ENCODE measurements at places on chromosomes 12 and 14.

DNA sequence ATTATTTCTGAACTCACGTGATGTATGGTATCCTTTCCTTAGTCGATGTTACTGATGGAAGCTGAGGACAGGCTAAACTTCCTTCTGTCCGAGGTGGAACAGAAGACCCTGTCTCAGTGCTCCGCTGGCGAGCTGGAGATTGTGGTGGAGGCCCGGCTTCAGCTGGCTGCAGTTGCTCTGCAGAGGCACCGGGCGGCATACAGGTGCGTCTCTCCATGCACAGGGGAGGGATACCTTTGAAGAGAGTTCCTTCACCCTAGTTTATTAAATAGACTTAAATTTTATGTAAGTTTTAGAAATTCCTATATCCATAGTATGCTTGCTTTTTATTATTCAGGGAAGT, 186.7 kb upstream of the NEDD1 start:
- no peak for DNase-seq

GRCh38 chr12:87642245-87642644, 387.0 kb downstream of the C12orf50 start:
- DNase-seq = no peak

DNA sequence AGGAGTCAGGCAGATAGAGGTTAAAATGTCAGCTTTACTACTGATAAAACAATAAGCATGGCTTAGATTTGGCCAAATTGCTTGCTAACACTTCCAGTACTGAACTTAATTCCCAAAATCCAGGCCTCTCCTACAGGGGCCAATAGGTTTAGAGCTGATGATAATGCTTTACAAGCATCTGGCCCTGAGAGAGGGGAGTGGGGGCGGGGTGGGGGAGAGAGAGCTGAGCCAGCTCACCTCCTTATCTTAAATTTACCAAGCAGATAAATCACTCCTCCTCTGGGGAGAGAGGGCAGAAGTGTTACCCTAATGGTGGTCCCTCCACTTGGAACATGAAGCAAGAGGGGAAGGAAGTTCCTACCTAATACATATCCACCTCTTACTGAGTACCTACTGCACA, 182.2 kb upstream of the CRY1 start:
- no peak for DNase-seq

DNA sequence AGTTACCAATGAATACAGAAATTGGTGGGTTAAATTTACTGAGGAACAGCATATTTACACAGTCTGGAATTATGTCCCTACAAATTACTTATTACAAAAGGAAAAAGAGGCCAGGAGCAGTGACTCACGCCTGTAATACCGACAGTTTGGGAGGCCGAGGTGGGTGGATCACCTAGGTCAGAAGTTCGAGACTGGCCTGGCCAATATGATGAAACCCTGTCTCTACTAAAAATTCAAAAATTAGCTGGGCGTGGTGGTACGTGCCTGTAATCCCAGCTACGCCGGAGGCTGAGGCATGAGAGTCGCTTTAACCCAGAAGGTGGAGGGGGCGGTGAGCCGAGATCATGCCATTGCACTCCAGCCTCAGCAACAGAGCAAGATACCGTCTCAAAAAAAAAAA, 52.6 kb downstream of the HECTD1 start:
- DNase-seq = peak; percentile 6

DNA sequence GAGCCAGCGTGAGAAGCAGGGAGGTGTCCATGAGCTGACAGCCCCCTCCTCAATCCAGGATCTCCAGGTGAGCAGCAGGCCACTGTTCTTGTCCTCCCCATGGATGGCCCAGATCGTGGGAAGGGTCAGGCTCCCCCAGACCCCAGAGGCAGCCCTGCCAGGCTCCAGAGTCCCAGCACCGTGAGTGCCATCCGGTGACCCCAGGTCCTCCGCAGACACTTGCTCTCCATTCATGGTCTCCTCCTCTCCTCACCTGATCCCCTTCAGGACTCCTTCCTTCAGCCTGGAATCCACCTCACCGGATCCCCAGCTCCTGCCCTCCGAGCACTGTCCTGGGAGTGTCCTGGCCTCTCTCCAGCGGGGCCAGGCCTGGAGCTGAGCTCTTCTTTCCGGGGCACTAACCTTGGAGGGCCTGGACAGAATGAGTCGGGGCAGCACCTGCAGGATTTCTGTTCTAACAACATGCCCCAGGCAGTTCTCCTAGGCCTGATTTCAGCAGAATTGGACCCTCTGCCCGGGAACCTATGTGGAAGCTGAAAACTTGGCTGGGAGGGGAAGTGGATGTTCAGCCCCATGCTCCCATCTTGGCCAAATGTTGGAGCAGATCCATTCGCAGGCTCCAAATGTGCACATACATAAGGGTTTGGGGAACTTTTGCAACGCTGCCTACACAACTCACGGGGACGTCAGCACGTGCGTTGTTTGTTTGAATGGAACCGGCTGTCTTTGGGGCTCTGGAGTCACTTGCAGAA, 341.6 kb upstream of the SFSWAP start:
- no peak for DNase-seq

- DNase-seq = no peak
These were observed 72.2 kb downstream of the ST8SIA1 start for GRCh38 chr12:22262309-22262708.

DNA sequence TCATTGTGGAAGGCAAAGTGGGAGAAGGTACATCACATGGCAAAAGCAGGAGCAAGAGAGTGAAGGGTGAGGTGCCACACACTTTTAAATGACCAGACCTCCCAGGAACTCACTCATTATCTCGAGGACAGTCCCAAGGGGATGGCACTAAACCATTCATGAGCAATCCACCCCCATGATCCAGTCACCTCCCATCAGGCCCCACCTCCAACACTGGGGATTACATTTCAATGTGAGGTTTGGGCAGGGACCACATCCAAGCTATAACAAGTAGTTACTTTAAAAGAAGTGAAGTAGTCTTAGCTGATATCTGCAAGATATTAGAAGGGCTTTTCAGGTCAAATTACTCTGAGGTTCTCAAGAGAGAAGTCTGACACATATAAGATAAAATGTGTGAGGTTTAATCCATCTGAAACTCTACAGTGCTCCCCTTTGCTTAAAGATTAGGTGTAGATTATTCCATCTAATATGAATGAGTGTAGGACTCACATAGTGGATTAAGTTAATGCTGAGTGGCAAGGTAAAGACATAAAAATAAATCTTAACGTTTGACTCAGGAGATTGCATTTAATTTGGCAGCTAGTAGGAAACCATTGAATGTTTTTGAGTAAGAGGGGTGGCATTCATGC, 130.8 kb downstream of the TMX1 start:
- peak; percentile 40 for DNase-seq

DNA sequence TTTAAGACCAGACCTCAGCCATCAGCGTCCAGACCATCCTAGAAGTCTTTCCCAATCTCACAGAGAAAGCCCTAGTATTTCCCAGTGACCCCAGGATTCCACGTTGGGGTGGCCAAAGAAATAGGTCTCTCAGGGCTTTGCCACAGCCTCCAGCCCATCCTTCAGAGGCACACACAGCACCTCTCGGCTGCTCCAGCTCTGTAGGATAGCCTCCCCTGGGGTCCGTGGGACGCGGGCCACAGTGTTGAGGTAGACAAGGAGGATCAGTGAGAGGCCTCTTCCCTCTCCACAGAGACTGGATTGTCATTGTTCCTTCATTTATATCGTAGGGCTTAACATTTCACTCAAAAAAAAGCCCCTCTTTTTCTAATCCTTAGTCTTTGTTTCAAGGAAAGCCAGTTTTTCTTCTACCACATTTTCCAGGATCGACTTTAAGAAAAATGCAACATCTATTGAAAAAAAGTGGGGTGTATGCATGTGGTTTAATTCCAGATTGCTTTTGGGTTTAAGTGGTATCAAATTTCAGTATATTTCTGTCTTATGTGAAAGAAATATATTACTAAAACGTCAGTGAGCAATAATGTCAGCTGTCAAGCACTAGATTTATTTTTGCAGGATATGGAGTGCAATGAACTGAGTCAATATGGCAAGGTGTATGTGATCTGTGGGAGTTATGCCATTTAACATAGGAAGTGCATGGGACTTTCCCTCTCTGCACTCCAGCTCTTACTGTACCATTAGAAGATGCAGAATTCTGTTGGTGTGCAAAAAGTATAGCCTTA, 187.5 kb downstream of the MSRB3 start:
- no peak for DNase-seq

DNA sequence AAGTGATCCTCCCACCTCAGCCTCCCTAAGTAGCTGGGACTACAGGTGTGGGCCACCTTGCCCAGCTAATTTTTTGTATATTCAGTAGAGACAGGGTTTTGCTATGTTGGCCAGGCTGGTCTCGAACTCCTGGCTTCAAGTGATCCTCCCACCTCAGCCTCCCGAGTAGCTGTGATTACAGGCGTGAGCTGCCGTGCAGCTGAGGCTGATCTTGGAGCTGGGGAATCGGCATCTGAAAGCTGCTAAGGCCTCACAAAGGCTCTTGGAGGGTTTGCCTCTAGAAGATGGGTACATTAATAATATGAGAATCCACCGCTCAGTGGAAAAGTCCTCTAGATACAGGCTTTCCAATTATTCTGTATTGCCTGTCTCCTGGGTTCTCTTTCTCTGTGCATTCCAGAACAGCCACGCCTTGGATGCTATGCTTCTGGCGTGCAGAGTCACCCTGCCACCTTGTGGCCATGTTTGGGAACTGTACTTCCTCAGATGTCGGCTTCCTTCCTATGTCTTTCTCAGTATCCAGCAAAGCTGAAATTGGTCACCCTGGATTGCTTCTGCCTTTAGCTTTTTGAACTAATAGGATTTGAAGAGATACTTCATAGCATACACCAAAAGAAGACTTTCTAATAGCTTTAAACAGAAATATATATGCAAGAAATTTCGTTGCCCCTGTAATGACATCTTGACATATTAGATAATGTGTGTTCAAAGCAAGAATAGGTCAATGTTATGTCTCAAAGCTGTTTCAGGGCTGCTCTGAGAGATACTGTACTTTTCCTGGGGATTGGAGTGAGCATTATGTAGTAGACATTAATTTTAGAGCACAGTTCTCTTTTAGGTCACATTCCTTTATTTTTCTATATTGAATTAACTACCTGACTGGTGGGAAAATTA, 75.4 kb downstream of the SNAPC1 start:
- peak; percentile 76 for DNase-seq

DNA sequence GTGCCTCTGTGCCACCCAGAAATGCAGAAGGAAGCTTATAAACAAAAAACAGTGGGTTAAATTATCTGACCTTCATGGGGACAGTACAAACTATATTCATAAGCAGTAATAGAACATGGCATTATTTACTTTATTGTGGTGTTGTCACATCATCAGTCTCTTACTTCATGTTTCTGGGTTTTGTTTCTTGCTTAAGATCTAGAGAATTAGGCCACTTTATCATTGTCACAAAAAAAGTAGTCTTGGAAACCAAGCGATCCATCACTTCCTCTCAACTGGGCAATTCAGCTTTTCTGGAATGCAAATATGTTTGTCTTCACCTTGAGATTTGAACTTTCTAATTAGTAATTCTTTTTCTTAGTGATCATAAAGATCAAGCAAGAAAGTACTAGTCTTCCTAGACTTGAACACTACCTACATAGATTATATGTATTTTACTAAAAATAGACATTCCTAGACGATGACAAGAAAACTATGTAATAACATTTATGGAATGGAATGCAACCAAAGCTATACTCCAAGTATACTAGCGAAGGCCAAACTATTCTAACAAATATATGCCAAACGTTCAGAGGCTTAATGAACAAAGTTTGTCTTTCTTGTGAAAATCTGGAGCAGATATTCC, 363.4 kb downstream of the DAD1 start:
- peak; percentile 42 for DNase-seq

DNA sequence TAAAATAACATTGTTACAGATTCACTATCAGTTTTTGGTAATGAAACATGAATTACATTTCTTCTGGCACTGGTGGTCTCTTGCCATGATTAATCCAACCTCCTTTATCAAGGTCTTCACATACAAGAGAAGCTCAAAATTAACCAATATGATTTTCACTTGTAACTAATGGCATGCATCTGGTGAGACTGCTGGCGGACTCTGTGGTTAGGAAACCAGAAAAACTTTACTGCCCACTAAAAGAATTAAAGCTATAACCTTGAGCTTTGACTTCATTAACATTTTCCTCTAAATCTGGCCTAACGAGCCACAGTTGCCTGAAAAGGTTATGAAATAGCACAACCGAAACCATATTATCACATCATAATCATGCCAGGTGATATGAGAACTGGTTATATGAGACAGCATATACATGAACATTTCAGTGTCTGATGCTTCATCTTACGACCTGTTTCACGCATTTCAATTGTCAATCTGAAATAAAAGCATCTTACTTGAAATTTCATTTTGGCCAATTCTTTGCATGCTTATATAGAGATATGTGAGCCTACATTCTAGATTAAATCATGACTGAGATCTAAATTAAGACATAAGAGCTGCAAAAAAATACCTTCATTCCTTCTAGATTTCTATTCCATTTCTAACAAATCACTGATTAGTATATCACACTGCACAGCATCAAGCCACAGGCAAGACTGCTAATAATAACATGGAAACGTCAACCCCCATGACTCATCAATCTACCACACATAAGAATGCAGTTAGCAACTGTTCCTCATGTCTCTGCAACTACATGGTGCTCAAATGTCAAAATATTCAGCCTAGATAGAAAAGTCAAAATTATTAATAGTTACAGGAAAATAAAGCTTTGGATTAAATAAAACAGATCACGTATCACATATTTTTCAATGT, 89.3 kb downstream of the OSBPL8 start:
- DNase-seq = peak; percentile 84

DNA sequence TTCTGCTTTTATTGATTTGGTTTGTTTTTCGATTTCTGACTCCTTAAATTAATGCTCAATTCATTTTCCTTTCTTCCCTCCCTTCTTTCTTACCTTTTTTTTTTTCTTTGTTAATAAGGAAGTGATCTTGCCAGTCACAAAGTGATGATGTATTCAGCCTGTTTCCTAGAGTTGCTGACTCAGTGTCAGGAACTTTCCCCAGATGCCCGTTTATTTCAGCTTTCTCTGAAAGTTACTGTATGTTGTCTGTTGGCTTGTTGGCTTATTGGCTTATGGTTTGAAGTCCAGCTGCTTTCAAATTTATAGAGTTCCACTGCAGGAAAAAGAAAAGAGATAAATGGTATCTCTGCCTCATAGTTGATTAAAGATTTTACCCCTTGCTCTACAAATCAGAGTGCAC, 12.4 kb upstream of the SLC6A15 start:
- peak; percentile 58 for DNase-seq

GRCh38 chr14:69321601-69322330, 61.8 kb downstream of the GALNT16 start:
- peak; percentile 12 for DNase-seq

DNA sequence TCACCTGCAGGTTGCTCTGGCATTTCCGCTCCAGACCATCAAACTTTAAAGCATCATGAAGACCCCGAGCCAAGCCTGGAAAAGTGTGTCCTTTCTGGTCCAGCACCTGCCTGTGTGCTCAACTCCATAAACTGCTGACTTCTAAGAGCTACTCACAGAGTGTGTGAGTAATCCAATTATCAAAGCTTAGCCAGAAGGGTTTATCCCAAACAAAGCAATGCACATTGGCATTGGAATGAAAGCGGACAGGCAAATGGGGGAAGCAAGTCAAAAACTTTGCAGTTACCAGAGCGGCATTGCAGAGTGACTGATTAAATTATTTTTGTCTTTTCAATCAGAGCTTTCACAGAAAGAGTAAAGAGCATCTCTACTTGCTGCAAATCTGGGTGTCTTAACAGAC, 1262.4 kb upstream of the SEL1L start:
- DNase-seq = no peak

Data from AG10803 (cell line).